ENCODE measurements at places on chromosomes 4 and X.
A peak's percentile ranks its signal among the peaks of the same experiment; 100 is the strongest.

- DNase-seq: no peak
Observed at GRCh38 chr4:101232074-101232776, 115.1 kb downstream of the PPP3CA start.

DNA sequence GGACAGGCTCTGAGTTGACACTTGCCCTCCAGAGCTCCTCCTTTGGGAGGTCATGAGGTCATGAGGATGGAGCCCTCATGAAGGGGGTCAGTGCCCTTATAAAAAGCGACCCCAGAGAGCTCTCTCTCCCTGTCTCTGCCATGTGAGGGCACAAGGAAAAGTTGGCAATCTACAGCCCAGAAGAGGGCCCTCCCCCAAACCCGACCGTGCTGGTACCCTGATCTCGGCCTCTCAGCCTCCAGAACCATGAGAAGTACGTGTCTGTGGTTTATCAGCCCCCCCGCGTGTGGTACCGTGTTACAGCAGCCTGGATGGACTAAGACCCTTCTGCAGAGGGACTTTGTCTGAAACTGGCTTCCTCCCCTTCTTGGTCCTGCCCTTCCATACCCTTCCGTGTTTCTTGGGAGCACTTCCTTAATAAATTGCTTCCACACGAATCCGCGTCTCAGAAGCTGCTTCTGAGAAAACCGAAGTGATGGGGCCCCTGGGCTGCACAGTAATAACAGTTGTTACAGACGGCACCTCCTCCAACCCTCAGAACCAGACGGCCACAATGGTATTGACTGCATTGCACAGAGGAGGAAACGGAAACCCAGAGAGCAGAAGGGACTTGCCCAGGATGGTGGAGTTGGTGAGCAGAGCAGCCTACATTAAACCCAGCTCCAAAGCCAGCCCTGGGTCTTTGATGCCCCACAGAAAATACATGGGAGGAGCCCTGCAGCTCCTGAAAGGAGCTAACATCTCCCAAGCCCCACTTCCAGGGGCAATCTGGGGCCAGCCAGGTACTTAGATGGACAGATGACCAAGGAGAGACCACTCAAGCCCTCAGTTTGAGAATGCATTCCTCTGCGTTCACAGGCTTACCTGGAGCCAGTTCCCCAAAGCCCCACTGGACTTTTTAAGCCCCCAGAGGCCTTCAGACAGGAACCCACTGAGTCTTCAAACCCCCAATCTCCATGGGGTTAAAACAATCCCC, 242.7 kb downstream of the BCOR start:
- DNase-seq: no peak

DNA sequence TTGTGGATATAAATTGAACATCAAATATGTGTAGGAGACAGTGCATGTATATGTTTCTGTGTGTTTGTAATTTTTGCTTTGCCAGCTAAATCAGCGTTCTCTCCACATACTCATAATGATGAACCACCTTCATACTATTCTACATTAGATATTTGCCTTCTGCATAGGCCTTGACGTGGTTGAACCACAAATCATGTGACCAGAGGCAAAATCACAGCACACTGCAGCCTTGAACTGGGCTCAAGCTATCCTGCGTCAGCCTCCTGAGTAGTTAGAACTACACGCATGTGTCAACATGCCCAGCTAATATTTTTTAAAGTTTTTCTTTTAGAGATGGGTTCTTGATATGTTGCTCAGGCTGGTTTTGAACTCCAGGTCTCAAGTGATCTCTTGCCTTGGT, 9.5 kb downstream of the UBQLN2 start:
- DNase-seq: no peak

GRCh38 chrX:154990496-154990895, 32.0 kb downstream of the F8 start:
- DNase-seq: no peak

- no peak for DNase-seq
Observed at GRCh38 chr4:13432453-13432852, 51.7 kb downstream of the RAB28 start.

GRCh38 chr4:187577941-187578480, 417.6 kb upstream of the ZFP42 start:
- DNase-seq: no peak

- no peak for DNase-seq
Observed at GRCh38 chr4:82739287-82740190, 59.1 kb downstream of the SCD5 start.

- no peak for DNase-seq
Observed at GRCh38 chr4:168541266-168541953, 44.6 kb downstream of the PALLD start.

DNA sequence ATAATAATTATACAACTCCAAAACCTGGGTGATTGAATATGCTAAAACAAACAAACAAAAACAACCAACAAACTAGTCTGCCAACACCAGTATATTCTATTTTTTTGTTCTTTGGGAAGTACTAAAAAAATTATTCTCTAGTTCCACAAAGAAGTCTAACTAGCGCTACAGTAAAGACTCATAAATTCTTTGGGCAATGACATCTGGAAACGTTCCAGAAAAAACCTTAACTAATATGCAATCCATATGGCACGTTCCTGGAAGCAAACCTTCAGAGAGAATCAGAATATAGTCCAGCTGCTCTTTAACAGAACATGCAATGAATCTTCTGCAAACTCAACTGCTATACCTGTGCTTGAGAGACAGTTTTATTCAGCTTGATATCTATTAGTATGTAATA, 500.1 kb downstream of the TRAM1L1 start:
- DNase-seq: peak; percentile 12

GRCh38 chrX:63922221-63922620, 137.2 kb upstream of the ARHGEF9 start:
- no peak for DNase-seq

DNA sequence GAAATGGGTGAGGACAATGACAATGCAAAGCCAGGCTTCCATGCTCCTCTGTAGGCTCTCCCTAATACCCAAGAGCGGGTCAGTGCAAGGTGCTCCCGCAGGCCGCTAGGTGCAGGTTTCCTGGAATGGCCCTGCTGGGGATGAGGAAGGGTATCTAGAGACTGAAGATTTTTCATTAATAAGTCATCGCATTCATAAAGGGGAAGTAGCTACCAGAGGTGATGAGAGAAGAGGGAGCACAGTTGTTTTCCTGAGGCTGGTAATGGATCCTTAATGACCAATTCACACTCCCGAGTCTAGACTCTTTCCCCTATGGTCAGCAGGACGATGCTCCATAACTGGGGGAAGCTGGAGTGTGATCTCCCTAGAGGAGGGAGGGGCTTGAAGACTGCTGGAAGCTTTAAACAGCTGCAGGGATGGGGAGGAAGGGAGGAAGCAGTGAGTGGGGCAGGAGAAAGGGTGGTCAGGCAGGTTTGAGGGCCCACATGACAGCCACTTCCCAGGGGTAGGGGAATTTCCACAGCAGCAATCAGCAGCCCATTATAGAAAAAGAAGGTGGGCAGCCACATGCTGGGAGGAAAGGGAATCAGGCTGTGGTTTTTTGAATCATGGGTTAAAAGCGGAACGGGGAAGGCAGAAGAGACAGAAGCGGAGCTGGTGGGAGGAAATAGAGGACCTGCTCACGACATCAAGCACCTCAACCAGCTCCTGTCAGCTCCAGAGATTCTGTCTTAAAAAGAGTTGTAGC, 10.2 kb upstream of the ATP6AP2 start:
- no peak for DNase-seq

GRCh38 chrX:110541266-110541665, 182.6 kb downstream of the RTL9 start:
- no peak for DNase-seq

DNA sequence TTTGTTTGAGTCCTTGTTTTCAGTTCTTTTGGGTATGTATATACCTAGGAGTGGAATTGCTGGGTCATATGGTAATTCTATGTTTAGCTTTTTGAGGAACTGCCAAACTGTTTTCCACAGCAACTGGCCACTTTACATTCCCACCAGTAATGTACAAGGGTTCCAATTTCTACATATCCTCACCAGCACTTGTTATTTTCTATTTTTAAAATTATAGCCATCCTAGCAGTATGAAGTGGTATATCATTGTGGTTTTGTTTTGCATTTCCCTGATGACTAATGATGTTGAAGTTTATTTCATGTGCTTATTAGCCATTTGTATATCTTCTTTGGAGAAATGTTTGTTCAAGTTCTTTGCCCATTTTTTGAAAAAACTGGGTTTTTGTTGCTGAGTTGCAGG, 39.6 kb downstream of the TMEM164 start:
- no peak for DNase-seq

GRCh38 chr4:60589425-60589824, 610.7 kb upstream of the ADGRL3 start:
- DNase-seq: no peak

DNA sequence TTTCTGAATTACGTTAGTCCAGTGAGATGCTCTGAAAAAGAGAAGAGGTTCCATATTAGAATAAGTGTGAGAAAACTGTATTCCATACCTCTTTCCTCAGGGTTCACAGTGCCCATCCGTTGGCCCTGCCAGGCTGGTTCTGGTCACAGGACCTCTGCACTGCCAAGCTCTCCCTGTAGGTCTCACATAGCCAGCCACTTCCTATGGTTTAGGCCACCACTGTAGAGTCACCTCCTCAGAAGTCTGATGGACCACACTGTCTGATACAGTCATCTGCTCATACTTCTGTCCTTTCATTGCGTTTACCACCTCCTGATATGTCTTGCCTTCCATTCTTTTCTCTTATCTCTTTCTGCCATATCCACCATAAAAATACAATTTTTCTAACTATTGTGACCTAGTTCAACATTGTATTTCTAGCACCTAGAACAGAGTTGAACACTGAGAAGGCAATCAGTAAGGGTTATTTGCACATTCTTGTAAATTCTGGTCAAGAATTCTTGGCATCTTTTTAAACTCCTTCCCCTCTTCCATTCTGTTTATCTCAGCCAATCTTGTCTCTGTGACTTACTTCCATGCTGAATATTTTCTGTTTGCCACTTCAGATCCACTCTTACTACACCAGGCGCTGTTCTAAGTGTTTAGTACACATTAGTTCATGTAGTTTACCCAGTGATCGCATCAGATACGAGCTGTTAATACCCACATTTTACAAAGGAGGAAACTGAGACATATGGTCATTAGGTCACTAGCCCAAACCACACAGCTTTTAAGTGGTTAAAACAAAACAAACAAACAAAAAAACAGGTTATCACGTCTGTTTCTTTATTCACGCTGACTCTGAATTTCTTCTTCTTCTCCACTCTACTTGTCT, 125.6 kb downstream of the CBR4 start:
- no peak for DNase-seq

DNA sequence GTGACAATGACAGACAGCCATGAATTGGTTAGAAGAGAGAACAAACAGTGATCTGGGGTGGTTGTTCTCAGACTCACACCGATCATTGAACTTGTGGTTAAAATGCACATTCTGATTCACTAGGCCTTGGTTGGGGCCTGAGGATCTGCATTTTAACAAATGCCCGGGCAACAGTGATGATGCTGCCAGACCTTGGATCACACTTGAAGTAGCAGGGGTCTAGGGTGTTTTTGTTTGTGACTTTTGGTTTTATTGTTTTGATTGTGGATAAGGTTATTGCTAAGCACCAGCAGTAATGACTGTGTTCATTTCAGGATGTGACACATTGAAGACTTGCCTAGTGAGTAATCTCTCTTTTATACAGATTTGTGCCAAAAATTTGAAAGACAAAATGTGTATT, 36.5 kb downstream of the TXLNG start:
- DNase-seq: no peak

- DNase-seq: no peak
Observed at GRCh38 chr4:148405161-148405893, 36.9 kb downstream of the NR3C2 start.

DNA sequence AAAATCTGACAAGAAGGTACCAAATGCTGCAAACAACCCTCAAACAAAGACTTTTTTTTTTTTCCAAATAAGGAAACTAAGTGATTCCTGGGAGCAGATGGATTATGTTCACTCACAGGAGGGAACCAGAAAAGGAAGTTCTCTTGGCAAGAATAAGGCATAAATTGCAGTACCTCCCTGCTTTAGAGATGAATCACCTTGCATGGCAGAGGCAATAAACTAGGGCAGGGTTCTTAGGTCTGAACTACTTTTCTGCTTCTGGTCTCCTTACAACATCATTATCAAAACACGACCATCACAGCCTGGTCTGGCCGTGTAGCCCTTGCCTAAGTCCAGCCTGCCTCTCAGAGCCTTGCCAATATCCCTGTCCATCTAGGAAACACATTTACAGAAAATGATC, 6.3 kb downstream of the TMEM31 start:
- no peak for DNase-seq

GRCh38 chr4:6378493-6379445, 93.6 kb downstream of the PPP2R2C start:
- DNase-seq: no peak

- DNase-seq: no peak
Observed at GRCh38 chrX:103250977-103251376, 4.0 kb downstream of the TCEAL8 start.

DNA sequence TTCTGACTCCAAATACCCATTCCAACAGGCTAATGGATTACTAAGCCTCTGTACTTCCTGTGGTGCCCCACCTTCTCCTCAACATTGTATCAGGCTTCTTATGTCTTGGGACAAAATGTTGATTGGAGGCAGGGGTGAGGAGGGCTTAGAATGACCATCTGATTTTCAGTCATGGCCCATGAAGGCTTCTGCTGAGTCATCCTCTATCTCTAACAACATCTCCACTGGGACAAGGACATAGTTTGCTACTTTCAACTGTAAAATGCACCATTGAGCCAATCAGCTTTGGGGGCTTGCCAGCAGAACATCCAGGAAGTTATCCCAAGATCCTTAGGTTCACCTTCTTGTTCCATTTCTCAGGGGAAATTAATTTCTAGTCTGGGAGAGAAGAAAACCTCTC, 29.5 kb downstream of the MAGEB17 start:
- no peak for DNase-seq

DNA sequence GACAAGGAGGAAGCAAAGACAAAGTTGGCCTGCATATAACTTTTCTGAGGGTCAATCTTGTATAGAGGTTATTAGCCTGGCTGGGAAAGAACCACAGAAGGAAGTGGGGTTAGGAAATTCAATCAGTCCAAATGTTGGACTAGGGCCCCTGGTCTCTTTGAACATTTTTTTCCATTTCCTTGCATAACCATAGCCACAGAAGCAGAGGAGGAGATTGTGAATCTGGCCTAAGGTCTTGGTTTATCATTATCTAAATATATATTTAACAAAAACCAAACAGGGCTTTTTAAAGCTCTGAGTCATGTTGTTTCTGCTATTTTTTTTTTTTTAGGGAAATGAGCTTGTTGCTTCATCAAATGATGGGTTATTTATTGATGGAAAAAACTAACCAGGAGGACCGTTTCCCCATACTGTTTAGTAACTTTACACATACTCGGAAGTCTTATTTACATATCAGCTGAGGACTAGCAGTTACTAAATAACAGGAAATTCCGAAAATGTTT, 97.7 kb upstream of the ACSL4 start:
- DNase-seq: no peak

DNA sequence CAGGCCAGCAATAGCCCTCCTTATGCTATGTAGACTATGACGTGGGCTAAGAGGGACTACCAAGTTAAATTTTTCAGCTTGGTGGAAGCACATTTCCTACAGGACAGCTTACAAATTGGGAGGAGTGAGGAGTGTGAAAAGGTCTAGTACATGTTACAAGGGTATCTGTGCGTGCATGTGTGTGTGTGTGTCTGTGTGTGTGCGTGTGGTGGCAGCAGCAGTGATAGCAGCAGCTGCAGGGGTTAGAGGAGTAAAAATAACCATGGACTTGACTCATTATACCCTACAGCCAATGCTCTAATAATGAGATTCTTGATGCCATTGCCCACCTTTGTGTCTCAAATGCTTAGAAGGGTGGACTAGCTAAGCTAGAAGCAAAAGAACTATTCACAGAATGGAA, 88.6 kb downstream of the SLC9A7 start:
- DNase-seq: no peak
